ENCODE measurements at places on chromosomes 12 and 14. TPM values are rescaled to one million over a fixed set of nuclear protein-coding genes. Genes with fewer than 3 reads are reported as not detected.

GRCh38 chr12:81627336-81628189, 131.6 kb downstream of the PPFIA2 start:
- no peak for DNase-seq

GRCh38 chr12:38124247-38125012, 192.1 kb upstream of the ALG10B start:
- no peak for DNase-seq

- no peak for DNase-seq
Observed at GRCh38 chr14:93532541-93532940, 101.8 kb downstream of the UNC79 start.

Gene TAC3
- not detected for total RNA-seq

Gene CIROP
- not detected for total RNA-seq

GRCh38 chr12:94705676-94706075, 55.3 kb upstream of the TMCC3 start:
- DNase-seq: no peak

DNA sequence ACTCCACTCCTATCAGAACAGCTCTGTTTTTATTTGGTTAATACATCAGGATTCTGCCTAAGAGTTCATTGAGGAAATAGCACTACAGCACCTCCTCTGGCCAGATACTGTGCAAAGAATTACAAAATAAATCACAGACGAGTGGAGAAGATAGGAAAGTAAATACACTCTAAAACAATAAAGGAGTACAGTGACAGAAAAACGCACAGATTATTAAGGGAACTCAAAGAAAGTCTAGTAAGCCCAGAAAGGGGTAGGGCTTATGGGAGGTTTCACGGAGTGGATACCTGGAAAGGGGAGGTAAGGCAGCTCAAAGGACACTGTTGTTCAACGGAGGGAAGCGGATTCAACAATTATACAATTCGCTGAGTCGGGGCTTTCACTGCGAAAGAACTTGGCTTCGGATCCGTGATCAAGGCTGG, 5.5 kb downstream of the OR10AD1 start:
- no peak for DNase-seq

Gene SLC8A3
- 0.09 TPM for total RNA-seq

Gene CCDC175
- not detected for total RNA-seq

Gene GEMIN2
- 17.0 TPM for total RNA-seq

DNA sequence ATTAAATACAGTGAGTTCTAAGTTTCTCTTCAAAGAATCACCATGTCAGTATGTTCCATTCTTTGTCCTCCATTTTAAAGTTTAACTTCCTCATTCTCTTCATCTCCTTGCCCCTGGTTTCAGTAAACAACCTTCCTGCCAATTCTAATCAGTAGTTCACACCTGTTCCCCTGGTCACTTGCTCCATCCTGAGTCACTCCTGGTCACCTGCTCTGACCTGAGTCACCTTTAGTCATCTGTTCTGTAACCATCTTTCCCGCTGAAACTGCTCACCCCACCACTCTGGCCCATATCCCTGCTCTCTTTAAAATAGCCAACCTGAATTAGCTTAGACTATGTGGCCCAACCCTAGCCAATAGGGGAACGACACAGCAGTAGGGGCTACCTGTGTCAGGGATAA, 1447.4 kb upstream of the TMEM132C start:
- no peak for DNase-seq

GRCh38 chr14:22987291-22987690, 4.9 kb upstream of the AJUBA start:
- DNase-seq: no peak

DNA sequence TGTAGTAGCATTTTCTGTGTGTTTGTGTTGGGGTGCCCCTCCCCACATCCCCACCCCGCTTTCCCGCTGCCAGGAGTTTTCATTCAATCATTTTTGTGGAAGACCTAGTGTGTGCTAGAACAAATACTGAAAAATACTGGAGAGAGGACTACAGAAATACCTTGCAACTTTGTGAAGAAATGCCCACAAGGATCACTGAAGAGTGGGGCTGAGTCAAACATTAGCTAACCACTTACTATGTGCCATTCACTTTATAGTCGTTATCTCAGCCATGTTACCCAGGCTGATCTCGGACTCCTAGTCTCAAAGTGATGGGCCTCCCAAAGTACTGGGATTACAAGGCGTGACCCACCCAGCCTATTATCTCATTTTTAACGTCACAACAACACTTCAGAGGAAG, 559 bp upstream of the LMBR1L start:
- DNase-seq: no peak

Data from CD8-positive, alpha-beta memory T cell (primary cell).